A549 treated with GW870086 at 1 μM for 4 hours (cell line): ENCODE measurements at places on chromosomes 16 and 17. TPM values are rescaled to one million over a fixed set of nuclear protein-coding genes. Genes with fewer than 3 reads are reported as not detected.

Gene MCRIP2
- total RNA-seq = 22.6 to 48.4 TPM (median 39.2 TPM) in 5 replicates

Gene TENT4B
- total RNA-seq = 8.8 to 12.3 TPM (median 11.0 TPM) in 5 replicates

Gene KRT40
- total RNA-seq = not detected in 5 replicates

Gene KCNJ18
- not detected in 5 replicates for total RNA-seq

Gene HS3ST4
- not detected in 5 replicates for total RNA-seq

Gene KRT33B
- not detected in 5 replicates for total RNA-seq

Gene WNK4
- 0.90 to 1.1 TPM (median 1.0 TPM) in 5 replicates for total RNA-seq

Gene NLK
- total RNA-seq = 6.4 to 9.8 TPM (median 9.2 TPM) in 5 replicates
